Right atrium auricular region (tissue), 2 donors: ENCODE measurements at places on chromosomes 3 and 15.

DNA sequence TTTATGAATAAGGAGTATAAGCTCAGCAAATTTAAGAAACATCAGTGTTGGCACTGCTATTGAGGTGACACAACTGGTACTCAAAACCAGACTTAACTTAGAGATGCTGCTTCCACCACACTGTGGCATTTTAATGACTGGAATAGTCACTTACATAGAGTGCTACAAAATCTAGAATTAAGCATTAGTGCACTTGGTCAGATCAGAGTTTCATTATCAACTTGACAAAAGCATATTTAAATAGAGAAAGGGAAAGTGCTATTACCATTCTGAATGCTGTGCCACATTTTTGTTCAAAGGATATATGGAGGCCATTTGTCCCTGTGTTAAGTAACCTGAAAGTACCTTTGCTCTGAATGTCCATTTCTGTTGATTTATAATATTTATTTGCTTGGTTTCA is 800.7 kb upstream of the ALCAM start:
- DNase-seq, result no peak

GRCh38 chr15:54660356-54660755 is 536.4 kb downstream of the RSL24D1 start:
- no peak for DNase-seq

GRCh38 chr15:90539789-90540188 is 10.1 kb downstream of the CRTC3 start:
- no peak for DNase-seq

DNA sequence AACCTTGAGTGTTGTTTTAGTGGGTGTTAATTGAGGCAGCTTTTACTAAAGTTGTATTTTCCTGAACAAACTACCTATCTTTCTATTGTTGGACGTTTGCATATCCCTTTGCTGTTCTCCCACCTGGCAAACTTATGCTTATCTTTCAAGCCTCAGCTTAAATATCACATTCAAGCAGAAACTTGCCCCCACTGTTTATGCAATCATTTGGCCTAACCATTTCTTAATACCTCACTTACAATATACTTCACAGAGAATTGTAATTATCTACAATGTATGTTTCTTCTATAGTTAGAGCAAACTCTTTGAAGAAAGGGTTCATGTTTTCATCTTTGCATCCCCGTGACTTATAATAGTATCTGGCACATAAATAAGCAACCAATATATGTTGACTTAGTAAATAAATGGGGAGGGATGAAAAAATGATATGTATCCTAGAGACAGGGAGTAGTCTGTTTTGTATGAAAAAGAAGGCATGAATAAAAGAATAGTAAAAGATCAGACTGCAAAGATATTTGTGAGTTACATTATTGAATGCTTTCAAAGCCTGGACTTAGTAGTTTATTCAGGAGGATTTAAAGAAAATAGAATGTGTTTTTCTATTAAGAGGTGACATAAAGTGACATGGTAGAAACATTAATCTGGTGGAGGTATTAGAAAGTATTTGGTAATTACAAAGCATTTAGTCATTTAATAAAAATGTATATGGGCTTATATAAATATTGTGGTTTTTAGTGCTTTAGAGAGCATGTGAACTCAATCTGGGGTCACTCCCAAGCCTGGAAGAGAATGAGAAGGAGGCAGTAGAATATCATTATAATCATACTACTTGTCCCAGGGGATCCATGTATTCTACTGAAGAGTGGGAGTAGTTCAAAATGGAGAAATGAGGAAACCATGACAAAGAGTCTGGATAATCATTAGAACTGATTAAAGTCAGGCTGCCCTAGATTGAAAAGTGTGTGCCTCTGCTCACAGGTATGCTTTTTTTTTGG is 60.0 kb upstream of the DCBLD2 start:
- DNase-seq, result no peak

DNA sequence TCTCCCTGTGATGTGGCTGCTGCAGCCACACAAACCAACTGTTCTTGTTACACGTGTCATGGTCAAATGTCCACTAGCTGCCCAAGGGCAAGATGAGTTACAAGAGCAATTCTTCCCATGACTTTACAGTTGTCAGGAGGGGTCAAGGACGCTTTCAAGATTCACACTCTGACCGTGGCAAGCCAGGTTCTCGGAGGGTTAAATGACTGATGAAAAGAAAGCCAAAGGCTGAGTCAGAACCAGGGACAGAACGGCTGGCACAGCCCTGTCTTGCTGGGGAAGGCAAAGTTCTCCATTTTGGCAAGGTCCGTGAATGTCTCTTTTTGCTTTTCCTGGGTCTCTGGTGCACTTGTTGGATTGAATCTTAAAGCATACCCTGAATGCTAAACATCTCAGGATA is 364.5 kb upstream of the ICE2 start:
- DNase-seq, result no peak

- no peak for DNase-seq
These were observed 72.8 kb downstream of the VGLL4 start for GRCh38 chr3:11570789-11571495.

DNA sequence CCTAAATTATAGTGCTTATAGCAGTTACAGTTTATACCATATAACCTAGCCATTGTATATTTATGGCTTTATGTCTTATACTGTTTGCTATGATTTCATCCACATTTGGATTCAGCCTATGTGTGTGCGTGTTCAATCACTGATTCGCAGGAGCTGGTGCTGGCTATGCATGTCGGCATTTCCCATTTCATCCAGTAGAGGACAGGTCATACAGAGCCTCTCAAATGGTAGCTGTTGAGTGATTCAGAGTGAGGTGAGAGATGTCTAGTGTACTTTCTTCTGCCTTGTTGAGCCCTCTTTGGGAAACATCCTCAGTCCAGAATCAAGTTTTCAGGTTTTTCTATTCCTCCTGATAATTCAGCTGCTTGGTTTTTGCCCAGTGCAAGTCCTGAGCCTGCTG is 76.1 kb downstream of the FRMD4B start:
- DNase-seq, result no peak

GRCh38 chr15:84747416-84748273 is 747 bp upstream of the ZNF592 start:
- DNase-seq, result peak; percentile 83

- no peak for DNase-seq
These were observed 73.6 kb upstream of the CGNL1 start for GRCh38 chr15:57302640-57303257.

DNA sequence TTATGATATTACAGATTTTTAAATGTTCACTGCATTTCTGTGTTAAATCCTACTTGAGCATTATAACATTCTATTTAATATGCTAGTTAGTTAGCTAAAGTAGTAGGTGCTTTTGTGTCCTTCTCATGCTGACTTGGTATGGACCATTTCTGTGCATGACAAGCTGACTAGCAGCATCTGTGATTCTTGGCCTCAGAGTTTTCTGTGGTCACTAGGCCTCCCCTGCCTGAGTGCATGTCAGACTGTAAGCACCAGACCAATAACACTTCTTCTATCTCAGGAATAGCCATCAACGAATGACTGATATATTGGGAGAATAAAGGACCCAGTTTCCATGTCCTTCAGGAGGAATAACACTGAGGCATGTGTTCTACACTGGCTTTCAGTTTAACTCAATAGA is 22.6 kb upstream of the SLC7A14 start:
- DNase-seq, result no peak

DNA sequence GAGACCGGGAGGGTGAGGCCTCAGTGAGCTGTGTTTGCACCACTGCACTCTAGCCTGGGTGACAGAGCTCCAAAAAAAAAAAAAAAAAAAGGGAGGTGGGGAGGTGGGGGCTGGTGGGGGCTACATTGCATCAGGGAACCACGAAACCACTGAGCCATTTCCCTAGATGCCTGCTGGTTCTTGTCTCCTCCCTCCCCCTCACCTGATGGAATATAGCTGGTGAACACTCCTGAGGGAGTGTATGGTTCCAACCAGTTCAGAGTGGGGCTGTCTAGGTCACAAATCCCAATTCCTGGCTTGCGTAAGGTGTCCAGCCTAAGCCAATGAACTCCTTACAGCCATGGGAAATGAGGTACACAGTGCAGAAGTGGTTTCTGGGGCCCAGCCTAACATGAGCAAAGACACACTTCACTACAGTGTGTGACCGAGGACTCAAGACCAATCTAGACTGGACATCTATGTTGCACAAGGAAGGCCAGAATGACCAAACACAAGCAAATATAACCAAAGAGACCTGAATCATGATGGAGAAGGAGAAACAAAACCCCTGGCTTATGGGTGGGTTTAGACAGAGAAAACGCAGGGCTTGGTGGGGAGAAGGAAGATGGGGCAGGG is 39.1 kb upstream of the OSBPL11 start:
- no peak for DNase-seq
